Mucosa of gallbladder (tissue), 1 donor: ENCODE measurements at places on chromosomes 1 and 21.

DNA sequence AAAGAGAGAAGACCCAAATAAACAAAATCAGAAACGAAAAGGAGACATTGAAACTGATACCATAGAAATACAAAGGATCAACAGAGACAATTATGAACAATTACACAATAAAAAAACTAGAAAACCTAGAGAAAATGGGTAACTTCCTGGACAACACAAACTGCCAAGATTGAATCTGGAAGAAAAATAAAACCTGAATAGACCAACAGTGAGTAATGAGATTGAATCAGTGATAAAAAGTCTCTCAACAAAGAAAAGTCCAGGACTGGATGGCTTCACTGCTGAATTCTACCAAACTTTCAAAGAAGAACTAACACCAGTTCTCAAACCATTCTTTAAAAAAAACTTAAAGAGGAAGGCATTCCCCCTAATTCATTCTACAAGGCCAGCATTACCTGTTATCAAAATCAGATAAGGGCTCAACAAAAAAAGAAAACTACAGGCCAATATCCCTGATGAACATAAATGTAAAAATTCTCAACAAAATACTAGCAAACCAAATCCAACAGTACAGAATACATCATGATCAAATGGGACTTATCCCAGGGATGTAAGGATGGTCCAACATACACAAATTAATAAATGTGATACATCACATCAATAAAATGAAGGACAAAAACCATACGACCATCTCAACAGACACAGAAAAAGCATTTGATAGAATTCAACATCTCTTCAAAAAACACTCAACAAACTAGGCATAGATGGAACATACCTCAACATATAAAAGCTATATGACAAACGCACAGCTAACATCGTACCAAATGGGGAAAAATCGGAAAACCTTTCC, 119.9 kb downstream of the ACBD6 start:
- DNase-seq: no peak

- no peak for DNase-seq
Measured at GRCh38 chr1:114345930-114346479, 165.0 kb downstream of the TRIM33 start.

- no peak for DNase-seq
Measured at GRCh38 chr21:46437096-46437498, 21.6 kb upstream of the DIP2A start.

- DNase-seq: peak; percentile 80
Measured at GRCh38 chr1:26353976-26354820, at the start of gene CRYBG2. CRYBG2 (minus strand) TSS chr1:26354130; CDS start chr1:26346657, 7,473 bp downstream.

GRCh38 chr1:220219865-220220698, 52.2 kb downstream of the RAB3GAP2 start:
- no peak for DNase-seq

GRCh38 chr1:56578963-56579875, at the start of gene PLPP3:
PLPP3 (minus strand) TSS chr1:56579563; CDS start chr1:56579016, 547 bp downstream.
- peak; percentile 85 for DNase-seq

DNA sequence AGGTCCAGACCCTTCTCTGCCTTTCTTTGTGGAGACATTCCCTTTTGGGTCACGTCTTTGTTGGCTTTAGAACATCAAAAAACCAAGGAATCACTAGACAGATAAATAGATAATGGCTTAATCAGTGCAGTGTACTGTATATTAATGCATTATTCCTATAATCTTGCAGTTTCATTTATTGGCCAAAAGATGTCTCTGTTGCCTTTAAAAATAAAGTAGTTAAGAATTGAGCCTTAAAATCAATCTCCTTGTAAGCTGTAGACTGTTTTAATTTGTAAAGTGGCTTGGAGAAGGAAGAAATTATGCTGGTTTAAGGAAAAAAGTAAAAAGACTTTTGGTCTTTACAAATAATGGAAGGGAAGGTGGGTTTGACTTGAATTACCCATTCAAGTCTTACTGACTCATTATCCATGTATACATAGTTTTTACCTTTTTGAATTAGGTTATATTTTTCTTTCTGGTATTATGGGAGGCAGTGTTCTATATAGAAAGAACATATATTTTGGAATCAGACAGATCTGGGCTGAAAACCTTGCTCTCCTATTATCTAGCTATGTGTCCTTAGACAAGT, 84.6 kb downstream of the VPS13D start:
- no peak for DNase-seq

DNA sequence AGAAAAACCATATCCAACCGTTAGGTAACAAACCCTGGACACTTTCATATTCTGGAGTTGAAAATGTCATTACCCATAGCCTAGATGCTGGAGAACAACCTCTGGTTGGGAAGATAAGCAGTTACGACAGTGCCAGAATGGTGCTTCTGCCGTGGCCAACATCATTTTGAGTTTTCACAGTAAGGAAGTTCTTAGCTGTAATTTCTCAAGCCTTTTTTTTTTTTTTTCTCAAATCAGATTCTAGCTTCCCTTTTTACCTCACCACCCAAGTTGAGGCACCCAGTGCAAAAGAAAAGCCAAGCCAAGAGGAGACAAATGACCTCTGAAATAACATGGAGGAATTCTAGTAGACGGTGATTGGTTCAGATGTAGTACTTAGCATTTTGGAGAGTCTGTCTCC, 21.8 kb downstream of the PPT1 start:
- DNase-seq: no peak

- no peak for DNase-seq
Measured at GRCh38 chr1:168230709-168231108, 4.9 kb downstream of the SFT2D2 start.

GRCh38 chr1:116403496-116404136, 30.6 kb downstream of the ATP1A1 start:
- no peak for DNase-seq

GRCh38 chr1:31567956-31568570, 8.3 kb upstream of the TINAGL1 start:
- DNase-seq: no peak

GRCh38 chr1:199859491-199859933, 168.0 kb upstream of the NR5A2 start:
- DNase-seq: no peak

GRCh38 chr1:56526571-56527174, 52.7 kb downstream of the PLPP3 start:
- DNase-seq: no peak

DNA sequence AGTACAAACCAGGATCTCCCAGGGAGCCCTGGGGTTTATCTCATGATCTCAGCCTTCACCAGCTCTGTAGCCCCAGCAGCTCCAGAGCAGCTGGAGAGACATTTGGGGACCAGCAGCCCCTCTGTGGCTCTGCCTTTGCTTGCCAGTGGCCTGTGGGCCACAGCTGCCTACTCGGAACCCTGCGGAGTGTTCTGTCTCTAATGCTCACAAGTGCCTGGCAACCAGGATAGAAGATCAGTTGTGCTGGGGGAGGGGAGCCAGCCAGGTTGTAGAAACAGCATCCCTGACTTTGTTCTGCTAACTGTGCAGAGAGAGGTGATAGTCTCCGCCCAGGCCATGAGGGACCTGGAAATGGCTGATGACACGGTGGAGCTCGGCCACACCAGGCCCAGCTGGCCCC, 50.9 kb upstream of the KCNJ15 start:
- no peak for DNase-seq

DNA sequence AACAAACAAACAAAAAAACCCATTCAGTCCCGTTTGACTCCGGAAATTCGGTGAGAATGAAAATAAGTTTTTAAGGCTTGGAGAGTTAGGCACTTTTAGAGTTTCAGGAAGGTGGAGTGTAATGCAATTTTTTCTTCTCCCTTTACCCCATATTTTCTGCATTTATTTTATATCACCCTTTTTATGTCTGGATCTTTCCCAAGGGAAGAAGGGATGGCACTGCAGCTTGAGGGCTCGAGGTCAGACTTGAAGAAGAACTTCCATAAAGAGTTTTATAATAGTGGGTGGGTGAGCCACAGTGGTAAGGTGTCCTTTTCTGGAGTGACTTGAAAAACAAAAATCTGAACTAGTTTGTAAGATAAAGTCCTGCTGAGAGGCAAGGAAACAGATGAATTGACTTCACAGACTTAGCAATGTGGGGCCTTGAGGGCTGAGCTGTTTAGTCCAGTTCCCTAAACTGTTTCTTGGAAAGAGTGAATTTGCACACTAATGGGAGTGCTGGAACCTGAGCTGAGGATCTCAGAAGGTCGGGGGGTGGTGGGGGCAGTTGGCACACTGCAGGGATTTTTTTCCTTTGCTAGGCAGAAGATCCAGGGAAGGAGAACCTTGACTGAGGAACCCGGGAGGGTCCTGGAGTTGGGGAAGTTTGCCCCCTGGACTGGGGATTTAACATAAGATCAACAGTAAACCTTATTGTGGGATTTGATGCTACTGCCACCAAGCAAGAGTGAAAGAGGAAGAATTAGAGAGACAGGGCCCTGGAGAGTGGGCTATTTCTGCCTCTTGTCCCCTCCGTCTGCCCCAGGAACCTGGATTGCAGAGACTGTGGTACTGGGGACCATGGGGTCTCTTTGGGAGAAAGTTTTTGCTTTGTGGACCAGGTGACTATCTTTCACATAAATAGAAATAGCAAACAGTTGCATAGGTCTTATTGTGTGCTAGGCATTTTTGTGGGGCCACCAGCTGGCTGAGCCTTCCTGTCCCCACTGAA, 1.8 kb upstream of the MEX3A start:
- no peak for DNase-seq
